ENCODE measurements at places on chromosomes 1 and 21.
A peak's percentile ranks its signal among the peaks of the same experiment; 100 is the strongest.

- DNase-seq = no peak
Measured at GRCh38 chr21:44296103-44296519, 3.7 kb upstream of the PFKL start.

DNA sequence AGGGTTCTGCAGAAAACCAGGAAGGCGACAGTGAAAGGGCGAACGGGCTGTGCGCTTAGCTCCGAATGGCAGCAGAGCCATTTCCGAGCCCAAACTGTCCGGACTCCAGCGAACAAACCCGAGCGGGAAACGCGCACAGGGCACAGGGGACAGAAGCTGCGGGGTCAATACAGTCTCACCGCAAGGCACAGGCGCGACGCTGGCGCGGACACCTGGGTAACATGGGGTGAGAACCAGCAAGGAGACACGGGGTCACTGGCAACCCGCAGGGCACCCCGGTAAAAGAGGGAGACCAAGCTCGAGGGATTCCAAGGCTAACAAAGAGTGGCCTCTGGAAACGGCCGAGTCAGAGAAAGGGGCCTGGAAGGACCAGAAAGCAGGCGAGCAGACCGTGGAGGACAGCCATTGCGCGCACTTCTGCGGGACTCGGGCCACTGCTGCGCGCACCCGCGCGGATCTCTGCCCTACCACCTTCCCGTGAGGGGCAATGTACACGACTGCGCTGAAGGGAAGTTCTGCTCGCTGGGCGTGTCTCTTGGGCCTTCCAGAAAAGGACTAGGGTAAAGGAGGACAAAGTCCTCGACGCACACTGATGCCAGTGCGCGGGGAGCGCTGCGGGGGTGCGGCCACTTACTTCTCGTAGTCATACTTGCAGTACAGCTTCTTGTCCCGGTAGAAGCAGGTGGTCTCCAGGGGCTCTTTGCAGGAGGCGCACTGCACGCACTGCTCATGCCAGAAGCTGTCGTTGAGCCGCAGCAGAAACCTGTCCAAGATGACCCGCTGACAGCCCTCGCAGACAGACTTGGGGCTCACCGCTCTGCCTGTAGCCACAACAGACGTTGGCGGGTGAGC, 3.8 kb downstream of the LMX1A start:
- no peak for DNase-seq

DNA sequence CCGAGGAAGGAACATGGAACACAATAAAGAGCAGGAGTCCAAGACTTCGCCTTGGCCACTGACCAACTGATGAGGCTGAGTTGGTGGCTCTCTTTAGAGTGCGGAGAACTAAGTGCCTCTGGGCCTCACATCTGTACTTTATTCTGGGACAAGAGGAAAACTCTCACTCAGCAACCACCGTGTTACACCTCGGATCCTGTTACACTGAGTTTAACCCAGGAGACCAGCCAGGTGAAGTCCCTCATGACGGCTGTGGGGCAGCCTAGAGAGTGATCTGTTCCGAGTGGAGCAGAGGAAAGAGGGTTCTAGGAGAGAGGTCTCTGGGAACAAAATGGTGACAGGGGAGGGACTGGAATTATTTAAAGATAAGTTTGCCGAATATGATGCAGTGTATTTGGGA, 33.5 kb upstream of the AGL start:
- no peak for DNase-seq

- no peak for DNase-seq
Measured at GRCh38 chr1:107547363-107548155, 406.7 kb downstream of the NTNG1 start.

GRCh38 chr1:170765712-170766330, 101.9 kb downstream of the PRRX1 start:
- DNase-seq = no peak

- DNase-seq = no peak
Measured at GRCh38 chr1:230853731-230854130, 14.6 kb downstream of the C1orf198 start.

DNA sequence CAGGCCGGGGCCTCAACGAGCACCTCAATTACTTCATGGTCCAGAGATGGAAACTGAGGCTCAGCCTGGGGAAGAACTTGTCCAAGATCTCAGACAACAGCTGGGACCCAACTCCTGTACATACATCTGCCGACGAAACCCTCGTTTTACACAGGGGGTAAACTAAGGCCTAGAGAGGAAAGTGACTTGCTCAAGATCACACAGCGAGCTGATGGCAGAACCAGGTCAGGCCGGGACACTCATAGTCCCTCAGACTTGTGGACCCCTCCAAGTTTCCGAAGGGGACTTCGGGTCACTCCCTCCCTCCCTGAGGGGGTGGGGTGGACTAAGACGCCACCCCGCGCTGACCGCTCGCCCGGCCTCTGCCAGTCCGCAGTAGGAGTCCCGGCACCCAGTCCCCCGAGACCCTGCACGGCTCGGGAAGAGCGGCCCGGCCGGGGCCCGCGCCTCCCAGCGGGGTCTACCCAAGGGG, 430 bp downstream of the WASF2 start:
- DNase-seq = peak; percentile 3

DNA sequence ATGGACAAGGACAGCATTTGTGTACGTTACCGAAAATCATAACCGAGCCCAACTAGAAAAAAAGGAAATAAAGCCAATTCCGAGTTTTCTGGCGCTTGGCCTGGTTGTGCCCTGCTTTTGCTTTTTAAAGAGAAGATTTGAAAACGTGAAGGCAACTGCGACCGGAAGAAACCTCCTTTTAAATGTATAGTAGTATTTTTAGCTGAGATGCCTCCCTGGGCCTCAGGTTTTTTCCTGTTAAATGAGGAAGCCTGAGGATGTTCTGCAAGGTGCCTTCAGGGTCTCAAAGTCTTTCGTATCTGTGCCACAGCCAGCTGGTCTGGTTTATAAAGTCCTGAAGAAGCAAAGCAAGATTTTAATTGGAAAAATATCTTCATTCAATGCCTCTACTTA, 371 bp upstream of the ODF2L start:
- no peak for DNase-seq

DNA sequence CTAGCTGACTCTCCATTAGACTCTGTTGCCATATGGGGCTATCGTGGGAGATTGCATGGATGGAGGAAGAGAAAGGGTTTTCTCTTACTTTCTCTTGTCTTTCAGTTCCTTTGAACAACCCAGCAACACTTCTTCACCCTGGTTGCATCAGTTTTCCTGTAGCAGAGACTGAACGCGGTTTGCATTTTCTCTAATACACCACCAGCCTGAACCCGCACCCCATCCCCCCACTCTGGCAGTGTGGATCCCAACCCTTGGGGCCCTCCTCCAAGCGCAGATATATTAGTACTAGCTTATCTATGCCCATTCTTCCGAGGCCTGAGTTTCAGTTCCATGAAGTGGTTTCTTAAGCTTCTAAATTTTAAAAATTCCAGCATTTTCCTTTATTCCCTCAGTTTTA, 12.6 kb downstream of the DR1 start:
- DNase-seq = no peak

DNA sequence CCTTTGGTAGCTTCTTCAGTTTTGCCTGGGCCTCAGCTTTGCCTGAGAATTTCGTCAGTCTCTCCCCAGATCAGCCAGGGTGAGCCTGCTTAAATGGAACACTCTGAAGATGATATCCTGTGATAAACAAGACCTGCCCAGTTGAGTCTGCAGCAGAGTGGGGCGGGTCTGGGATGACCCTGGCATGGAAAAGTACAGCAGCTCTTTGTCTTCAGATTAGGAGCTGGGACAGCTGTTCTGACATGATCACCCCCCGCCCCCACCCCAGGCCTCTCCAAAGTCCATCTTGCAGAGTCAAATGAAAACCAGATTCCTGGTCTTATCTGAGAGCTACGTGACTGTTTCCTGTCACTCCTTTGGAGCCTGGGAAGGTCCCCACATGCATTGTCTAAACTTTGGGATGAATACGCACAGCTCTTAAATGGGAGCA, 2.2 kb upstream of the TMEM51 start:
- DNase-seq = no peak

GRCh38 chr1:155207806-155208540, at the start of gene THBS3:
Gene THBS3, minus strand, starts transcription at chr1:155207897. Its CDS starts 21 bp downstream, at chr1:155207876.
- no peak for DNase-seq

DNA sequence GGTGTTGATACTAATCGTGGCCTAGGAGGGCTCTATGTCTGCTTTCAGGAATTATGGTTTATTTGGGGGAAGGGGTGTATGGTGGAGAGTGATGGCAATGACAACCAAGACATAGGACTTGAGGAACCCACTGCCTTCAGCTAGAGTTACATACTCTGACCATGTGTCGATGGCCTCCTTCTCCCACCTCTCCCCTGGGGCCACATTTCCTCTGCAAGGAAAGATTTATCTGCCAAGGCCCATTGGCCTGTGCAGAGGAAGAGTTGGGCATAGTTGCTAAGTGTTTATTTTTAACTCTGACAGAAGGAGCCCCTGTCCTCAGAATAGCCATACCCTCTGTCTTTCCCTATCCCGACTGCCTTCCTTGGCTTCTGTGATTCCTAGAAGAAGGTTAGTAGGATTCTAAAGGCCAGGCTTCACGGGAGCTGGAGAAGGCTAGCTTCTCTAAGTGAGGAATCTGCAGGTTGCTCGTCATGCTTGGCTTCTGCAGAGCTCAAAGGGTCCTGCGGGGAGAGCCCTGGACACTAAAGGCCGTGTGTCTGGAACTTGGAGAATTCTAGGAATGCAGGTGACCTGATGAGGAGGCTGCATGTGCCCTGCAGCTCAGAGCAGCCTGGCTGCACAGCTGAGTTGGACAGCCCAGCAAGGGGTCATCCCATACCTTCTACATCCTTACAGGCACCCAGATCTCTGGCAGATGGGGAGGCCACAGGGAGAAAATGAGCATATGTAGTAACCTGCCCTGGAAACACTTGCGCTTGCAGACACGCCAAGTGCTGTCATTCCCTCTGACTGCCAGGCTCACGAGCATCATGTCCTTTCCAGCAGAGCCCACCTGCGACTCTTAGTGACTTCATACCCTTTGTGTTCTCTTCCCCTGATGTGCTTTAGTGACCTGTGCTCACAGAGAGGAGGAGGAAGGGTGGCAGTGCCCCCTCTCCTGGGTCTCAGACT, 9.7 kb downstream of the MAPKAPK2 start:
- no peak for DNase-seq

GRCh38 chr1:94806441-94806871, 13.7 kb upstream of the SLC44A3 start:
- no peak for DNase-seq

DNA sequence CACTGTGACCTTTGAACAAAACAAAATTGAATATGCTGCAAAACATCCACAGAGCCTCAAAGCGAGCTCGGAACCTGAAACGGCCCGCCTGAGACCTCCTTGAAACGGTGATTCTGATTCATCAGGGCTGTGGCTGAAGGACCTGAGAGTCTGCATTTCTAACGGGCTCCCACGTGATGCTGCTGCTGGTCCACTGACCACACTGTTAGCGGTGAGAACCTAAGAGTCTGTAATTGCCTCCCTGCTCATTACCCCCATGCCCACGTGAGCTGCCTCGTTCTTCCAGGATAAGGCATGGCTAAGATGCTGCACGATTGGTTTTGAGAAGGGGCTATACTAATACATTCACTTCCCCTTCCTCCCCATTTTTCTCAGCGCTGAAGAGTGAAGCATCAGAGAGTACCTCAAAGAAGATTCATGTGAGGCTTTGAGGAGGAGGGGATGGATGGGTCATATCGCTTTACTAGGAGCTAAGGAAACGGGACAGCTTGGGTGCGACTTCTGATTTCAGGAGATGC, 9.7 kb downstream of the TLR5 start:
- DNase-seq = no peak

DNA sequence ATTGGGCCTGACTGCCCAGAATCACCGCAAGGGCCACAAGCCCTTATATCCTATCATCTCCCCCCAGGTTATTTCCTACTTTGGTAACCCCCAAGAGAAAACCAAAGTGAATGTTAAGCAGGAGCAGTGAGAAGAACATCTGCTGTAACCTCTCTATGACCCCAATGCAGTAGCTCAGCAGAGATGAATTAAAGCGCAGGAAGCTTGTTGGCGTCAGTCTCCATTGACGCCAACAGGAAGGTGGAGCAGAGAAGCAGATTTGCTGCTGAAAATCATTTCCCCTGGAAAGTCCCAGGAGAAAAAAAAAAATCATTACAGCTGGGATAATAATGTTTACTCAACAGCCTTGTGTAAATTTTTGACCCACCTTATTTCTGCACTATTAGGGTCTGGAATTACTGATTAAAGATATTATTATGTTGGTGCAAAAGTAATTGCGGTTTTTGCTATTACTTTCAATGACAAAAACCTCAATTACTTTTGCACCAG, 33.2 kb upstream of the FAM163A start:
- DNase-seq = no peak

DNA sequence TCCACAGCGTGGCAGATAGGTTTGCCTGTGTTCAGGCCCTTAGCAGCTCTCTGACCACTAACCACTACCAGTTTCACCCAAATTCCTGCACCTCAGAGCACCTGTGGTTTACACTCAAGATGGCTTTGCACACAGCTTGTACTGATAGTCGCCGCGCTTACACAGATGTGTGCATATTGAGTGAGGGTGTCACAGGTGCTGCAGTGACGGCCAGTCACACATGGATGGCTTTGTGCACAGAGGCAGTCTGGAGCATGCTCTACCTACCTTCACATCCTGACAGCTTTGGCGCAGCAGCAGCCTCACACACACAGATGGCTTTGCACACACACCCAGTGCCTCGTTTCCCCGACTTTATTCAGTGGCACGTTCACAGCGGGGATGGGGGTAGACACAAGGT, 7.5 kb downstream of the DMAP1 start:
- DNase-seq = no peak

DNA sequence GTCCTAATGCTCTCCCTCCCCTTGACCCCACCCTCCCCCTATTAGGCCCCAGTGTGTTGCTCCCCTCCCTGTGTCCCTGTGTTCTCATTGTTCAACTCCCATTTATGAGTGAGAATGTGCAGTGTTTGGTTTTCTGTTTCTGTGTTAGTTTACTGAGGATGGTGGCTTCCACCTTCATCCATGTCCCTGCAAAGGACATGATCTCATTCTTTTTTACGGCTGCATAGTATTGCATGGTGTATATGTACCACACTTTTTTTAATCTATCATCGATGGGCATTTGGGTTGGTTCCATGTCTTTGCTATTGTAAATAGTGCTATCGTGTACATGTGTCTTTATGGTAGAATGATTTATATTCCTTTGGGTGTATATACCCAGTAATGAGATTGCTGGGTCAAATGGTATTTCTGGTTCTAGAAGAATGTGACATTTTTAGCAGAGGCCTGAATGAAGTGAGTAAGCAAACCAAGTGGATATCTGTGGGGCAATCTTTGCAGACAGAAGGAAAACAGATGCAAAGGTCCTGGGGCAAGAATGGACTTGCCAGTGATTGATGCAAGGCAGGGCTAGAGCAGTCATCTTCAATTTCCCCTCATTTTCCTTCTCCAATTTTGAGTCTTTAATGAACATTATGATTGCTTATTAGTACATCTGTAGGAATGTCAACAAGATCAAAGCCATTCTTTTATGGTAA, 50.2 kb downstream of the UBE4B start:
- no peak for DNase-seq

- no peak for DNase-seq
Measured at GRCh38 chr1:238658763-238659162, 727.6 kb upstream of the CHRM3 start.

DNA sequence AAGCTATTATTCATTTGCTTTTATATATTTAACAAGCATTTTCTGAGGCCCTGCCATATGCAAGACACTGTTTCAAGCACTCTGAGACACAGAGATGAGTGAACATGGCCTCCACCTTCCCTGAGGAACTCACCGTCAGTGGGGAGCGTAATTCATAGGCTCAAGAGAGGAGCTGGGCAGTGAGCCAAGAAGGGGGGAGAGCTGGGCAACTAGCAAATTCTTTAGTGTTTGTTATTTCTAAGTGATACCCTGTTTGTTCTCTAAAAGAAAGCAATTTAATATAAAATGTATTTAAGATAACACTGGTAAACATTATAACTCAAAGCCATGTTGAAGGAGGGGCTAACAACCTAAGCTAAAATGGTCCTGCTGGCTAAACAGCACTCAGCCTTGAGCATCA, 119.2 kb upstream of the NGF start:
- no peak for DNase-seq
